ENCODE measurements at places on chromosomes 7 and 10.

DNA sequence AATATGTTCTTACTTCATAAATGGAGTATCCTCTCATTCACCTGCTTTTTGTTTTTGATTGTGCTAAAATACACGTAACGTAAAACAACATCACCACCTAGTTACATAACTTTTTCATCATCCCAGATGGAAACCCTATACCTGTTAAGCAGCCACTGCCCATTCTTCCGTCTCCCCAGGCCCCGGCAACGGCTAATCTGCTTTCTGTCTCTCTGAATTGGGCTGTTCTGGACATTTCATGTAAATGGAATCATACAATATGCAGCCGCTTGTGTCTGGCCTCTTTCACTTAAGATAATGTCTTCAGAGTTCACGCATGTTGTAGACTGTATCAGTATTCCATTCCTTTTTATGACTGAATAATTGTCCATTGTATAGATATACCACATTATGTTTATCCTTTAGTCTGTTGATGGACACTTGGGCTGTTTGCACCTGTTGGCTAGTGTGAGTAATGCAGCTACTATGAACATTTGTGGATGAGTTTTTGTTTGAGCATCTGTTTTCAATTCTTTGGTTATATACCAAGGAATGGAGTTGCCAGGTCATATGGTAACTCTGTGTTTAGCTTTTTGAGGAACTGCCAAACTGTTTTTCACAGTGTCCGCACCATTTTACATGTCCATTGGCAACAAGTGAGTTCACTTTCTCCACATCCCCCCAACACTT lies 14.1 kb upstream of the SUN1 start:
- DNase-seq: no peak

DNA sequence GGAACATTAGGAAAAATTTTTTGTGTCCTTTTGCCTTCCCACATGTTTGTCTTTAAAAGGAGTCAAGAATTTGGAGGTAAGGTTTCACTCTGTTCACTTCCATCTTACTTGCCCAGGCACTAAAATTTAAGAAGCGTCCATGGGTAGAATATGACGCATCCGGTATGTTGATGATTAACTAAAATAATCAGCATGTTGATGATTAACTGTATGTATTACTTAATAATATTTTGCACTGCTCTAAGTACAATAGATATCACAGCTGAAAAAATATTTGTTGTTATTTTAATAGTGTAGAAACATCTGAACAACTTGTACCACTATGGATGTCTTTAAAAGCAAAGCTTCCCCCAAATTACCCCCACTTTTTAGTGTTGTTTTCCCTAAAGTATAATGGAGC lies 11.5 kb downstream of the ANKRD22 start:
- no peak for DNase-seq

DNA sequence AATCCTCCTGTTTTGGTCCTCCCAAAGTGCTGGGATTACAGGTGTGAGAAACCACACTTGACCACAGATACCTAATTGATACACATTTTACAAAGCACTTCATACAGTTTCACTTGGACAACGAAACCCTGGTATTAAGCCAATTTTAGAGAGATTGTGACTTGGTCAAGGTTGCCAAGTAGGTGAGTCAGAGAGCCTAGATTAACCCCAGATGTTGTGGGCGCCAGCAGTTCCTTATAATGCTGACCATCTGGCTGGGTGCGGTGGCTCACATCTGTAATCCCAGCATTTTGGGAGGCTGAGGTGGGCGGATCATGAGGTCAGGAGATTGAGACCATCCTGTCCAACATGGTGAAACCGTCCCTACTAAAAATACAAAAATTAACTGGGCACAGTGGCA lies 4.9 kb upstream of the PHKG1 start:
- DNase-seq: no peak

- DNase-seq: no peak
Measured at GRCh38 chr7:135251496-135252391, 18.1 kb downstream of the STRA8 start.

GRCh38 chr10:29772403-29772802 lies 137.6 kb upstream of the SVIL start:
- DNase-seq: no peak

- DNase-seq: peak; percentile 85
Measured at GRCh38 chr7:82443547-82444219, at the start of gene CACNA2D1. Gene CACNA2D1, minus strand, starts transcription at chr7:82443777.

- DNase-seq: no peak
Measured at GRCh38 chr10:115827231-115828009, 445.6 kb downstream of the GFRA1 start.

DNA sequence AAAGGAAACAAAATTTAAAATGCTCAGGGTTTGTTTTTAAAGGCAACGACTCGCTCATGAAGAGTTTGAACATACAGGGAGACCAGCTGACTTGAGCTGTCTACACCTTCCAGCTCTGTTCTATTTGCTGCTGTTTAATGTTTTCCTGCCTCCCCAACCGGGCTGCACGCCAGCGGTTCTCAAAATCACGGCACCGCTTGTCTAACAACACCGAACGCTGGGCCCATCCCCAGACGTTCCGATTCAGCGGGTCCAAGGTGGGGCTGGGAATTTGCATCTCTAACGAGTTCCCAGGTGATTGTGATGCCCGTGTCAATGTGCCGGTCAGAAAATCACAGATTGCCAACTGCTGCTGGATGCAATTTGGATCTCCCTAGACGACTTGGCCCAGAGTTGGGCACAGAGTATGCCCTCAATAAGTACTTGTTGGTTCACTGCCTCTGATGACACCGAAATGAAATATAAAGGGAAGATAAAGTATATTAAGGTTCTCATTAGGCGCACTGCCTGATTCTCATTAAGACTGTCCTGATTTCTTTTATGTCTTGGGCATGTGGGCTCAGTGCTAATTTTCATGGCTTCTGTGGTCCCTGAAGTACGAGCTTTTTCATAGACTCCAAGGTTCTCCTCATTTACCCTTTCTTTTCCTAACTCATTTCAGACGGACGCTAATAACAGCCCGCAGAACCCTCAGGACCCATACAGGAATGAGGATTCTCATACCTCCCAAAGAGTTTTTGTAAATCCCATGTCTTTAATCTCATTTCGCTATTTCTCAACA lies 28.5 kb downstream of the CELF2 start:
- no peak for DNase-seq

DNA sequence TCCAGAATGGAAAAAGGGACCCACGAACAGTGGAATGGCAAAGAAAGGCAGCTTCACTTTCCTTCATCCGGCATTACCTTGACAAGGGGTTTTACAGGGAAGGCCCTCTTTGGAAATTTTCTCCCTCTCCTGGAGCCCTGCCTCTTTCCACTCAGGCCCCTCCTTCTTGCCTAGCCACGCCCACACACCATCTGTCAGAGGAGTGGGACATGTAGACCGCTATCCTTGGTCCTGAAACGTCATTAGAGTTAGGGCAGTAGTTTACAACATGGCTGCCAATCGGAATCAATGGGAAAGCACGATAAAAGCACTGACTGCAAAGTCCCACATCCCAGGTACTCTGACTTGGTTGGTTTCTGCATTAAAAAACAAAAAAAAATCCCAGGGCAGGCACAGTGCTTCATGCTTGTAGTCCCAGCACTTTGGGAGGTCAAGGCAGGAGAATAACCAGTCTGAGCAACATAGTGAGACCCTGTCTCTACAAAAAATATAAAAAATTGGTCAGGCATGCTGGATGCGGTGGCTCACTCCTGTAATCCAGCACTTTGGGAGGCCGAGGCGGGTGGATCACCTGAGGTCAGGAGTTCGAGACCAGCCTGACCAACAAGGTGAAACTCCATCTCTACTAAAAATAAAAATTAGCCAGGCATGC lies 96.4 kb downstream of the MARCHF5 start:
- no peak for DNase-seq

DNA sequence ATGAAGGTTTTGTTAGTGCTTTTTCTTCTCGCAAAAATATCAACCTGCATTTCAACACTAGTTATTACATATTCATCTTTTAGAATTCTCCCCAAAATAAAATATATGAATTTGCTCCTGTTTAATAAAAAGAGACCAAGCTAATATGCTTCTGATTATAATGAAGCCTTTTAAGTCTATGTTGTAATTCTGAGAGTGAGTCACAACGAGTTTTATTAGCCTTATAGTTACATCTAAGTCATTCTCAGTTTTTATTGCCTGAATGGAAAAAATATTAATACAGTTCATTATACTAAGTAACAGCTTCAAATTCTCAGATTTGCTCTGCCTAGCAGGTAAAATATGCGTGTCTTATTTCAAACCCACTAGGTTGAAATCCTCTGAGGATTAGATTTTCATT lies 152.4 kb upstream of the CELF2 start:
- DNase-seq: no peak

Data from tibial artery (tissue), 4 donors.